H54 (cell line): ENCODE measurements at places on chromosomes 2 and 18.
A peak's percentile ranks its signal among the peaks of the same experiment; 100 is the strongest.

- DNase-seq = no peak
Observed at GRCh38 chr18:39772155-39772919, 2182.7 kb upstream of the PIK3C3 start.

- DNase-seq = no peak
Observed at GRCh38 chr2:223338016-223338415, 264.1 kb downstream of the SCG2 start.

GRCh38 chr2:124774781-124775180 is 749.7 kb downstream of the CNTNAP5 start:
- no peak for DNase-seq

GRCh38 chr2:126749537-126749936 is 93.6 kb downstream of the GYPC start:
- DNase-seq = no peak

DNA sequence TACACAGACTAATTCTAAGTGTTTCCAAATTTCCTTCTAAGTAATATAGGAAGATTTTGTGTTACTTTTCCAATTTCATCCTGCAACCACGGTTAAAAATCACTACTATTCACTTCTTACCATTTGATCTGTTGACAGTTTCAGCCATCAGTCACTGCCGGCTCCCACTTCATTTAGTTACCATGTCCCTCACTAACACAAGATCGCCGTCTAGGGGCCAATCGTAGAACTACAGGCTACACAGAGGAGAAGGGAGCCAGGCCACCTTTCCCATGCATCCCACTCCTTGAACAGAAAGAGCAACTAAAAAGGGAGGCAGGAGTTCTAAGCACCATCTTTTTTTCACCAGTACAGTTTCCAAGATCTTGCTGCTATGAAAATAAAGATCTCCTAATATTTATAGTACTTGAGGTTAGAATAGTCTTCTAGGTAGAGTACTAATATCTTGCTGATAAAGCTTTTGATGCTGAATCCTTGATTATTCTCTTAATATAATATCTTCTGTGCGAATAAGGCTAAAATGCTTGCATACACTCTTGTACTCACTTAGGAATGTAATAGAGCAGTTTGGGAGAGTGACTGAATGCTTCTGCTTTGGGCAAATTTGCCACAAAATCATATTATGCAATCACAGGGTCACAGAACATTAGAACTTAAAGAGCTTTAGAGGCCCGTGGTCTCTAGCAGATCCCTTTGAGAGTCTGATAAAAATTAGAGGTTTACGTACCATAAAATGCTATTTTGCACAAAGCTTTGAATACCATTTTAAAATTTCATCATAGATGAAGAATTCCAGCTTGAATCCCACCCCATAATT is 39.5 kb upstream of the CYP1B1 start:
- peak; percentile 56 for DNase-seq

GRCh38 chr2:72895759-72896281 is 8.6 kb downstream of the SPR start:
- no peak for DNase-seq

- DNase-seq = no peak
Observed at GRCh38 chr2:241111440-241111805, 9.3 kb upstream of the MTERF4 start.
